Trophoblast cell (in vitro differentiated cells and primary cell): ENCODE measurements at places on chromosomes 5 and 9.
A peak's percentile ranks its signal among the peaks of the same experiment; 100 is the strongest.

DNA sequence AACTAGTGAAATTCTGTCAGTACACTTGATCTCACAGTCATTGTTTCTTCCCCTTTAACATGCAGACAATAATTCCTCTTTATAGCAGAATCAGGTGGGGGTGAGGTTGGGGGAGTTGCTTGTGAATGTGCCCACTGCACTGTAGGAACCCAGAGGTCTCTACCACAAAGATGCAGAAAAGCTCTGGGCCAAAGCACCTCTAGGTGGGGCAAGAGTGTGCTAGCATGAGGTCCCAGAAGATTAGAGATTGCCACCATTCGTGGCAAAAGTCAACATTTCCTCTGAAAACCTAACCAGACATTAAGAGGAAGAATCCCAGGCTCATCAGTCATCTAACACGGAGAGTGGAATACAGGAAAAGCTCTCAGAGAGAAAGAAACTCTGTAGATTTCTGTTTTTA lies 74.5 kb downstream of the PTCD2 start:
- DNase-seq, result no peak

GRCh38 chr9:133680250-133680975 lies 44.2 kb downstream of the DBH start:
- no peak for DNase-seq

DNA sequence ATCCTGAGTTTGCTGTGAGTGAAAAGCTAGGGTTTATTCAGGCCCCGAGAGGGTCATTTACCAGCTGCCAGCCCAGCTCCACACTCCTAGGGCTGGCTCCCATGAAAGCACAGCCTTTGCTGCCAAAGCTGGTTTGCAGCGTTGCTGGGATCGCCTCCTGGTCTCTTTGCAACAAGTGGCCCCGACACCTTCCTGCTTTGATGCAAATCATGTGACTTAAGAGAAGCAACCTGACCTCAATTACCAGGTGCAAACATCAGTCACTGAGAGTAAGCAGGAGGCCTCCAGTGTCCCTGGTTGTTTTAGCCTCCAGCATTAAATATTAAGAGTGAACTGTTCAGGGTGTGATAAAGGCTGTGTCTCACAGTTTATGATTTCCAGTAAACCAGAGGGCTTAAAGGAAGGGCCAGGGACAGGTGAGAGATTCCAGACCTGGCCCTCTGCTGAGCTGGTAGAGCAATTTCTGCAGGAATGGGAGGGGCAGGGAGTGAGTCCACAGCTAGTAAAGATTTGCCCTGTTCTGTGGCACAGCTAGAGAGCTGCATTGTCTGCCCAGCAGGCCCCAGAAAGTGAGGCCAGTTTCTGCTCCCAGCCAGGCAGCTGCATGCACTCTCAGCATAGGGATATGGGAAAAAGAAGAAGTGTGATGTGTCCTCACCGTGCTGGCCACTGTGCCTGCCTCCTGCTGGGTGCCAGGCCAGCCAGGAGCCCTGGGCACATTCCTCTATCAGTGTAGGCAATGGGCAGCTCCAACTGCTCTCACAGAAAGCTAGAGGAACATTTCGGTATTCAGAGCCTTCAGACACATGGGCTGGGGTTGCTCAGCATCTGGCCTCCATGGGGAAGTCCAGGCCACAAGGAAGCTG lies 58.0 kb downstream of the SLC22A5 start:
- peak; percentile 71 for DNase-seq

- no peak for DNase-seq
These were observed 111.8 kb upstream of the ACTBL2 start for GRCh38 chr5:57594436-57594835.

DNA sequence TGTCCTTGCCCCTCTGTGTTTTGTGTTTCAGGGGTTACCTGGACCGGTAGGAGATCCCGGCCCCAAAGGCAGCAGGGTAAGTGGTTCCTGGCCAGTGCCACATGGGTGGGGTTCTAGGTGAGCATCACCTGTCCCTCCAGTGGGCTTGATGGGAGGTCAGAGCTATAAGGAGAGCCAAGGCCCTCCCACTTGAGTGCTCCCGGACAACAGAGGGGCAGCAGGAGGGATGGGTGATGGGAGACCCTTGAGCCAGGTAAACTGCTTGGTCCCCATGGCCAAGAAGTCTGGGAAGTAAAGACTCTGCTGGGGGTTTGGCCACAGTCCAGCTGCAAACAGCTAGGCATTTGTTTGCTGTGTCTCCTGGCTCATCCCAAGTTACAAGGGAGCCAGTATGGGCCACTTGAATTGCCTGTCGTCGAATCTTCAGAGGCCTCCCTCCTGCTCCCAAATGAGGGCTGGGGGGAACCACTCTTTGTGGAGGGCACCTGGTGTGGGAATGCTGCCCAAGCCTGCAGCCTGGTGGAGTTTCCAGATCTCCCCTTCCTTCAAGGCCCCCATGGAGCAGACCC lies 51.0 kb downstream of the COL27A1 start:
- DNase-seq, result no peak

DNA sequence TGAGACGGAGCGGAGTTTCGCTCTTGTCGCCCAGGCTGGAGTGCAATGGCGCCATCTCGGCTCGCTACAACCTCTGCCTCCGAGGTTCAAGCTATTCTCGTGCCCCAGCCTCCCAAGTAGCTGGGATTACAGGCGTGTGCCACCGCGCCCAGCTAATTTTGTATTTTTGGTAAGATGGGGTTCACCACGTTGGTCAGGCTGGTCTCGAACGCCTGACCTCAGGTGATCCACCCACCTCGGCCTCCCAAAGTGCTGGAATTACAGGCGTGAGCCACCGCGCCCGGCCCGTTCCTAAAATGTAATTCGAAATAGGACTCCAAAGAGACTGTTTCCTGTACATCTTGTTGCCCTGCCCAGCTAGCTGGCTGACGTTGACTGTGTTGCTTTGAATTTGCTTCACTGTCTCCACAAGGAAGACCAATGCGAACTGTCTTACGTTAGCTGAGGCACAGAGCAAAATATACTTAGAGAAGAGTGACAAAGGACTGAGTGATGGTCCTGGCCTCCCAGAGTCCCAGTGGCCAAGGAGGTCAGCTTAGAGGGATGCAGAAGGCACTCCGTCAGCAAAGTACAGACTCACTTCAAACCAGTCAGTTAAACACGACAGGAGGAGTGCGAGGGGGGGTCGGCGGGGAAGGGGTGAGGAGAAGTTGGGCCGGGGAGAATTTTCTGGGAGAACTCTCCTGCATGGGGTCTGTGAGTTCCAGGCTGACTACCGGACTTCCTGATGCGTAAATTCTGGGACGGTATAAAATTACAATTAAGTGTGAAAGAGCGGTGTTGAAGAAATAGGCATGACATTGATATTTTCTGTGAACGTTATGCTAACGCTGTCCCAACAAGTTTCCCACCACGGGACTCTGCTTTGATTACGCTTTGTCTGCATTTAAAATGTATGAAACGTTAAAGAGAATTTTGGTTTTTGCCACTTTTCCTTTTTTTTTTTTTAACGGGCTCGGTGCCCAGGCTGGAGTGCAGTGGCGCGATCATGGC lies 6.8 kb upstream of the TRIM41 start:
- peak; percentile 75 for DNase-seq

GRCh38 chr5:88393716-88394535 lies 125.3 kb upstream of the TMEM161B start:
- no peak for DNase-seq

DNA sequence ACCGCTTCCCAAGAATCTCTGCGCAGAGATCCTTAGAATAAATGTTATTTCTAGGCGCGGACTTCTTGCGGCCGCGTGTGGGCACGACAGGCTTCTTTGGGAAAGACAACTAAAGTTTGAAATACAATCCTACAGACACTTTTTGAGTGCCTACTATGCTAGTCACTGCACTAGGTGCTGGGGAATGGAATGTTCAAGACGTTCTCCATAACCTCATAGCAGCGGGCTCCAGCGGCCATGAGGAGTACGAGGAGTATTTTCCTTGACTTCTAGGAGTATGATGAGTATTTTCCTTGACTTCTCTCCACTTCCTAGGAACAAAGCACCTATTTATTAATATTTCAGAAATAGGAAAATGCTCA lies 636 bp upstream of the PWWP2A start:
- DNase-seq, result no peak

GRCh38 chr5:135214897-135215616 lies 181.0 kb upstream of the PITX1 start:
- DNase-seq, result peak; percentile 20

- DNase-seq, result no peak
These were observed 282.7 kb downstream of the ENC1 start for GRCh38 chr5:74357827-74358226.

- no peak for DNase-seq
These were observed 45.7 kb upstream of the FAM170A start for GRCh38 chr5:119583684-119584083.

DNA sequence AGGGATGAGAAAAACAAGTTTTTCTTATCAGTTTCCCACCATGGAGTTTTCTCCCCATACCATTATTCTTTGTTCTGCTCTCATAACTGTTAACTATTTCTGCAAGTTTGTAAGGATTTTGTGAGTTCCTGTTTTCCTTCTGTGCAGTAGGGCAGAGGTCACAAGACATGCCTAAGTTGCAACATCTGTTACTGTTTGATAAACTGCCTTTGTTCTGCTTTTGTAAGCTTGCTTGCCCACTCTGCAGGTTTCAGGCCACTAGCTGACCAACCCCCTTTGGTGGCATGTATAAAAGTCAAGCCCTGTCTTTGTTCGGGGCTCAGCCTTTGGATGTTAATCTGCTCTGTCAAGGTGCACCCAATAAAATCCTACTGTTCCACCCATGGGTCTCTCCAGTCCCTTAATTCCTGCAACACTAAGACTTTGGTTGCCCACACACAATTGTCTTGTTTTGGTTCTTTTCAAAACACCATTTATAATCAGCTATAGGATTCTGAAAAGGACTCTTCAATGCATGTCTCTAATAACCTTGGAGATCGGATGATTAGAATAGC lies 545.4 kb downstream of the CDH9 start:
- no peak for DNase-seq

DNA sequence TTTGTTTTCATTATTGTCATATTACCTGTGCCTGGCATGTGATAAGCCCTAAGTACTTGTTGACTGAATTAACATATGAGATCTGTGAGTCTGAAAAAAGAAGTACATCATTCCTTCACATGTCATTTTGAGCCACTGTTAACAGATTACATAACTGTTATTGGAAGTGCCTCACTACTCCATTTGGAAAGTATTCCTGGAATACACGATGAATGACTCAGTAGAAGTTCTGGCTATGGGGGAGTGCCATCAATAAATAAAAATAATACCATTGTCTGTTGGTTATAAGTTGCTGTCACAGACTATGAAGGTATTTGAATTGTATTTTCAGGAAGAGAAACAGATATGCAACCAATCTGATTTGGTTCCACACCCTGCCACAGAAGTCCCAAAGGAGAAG lies 12.9 kb downstream of the NIPSNAP3B start:
- DNase-seq, result no peak

- no peak for DNase-seq
These were observed 566 bp downstream of the GPR21 start for GRCh38 chr9:123033864-123034601.

DNA sequence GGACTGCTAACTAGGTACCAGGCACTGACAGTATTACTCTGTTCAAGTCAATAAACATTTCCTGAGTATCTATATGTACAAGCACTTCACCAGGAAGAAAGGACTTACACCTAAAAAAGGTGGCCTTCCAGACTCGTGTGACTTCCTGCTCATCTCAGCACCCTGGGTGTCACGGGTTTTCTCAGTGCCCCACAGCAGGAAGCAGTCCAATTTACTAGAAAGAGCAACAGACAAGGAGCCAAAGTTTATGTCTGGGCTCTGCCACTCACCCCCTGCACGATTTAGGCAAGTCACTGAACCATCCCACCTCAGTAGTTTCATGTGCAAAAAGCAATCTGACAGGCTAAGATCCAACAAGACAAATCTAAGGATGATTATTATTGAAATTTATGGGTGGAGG lies 92.4 kb downstream of the TMEM215 start:
- no peak for DNase-seq

GRCh38 chr5:17151686-17152085 lies 65.7 kb upstream of the BASP1 start:
- DNase-seq, result no peak

- DNase-seq, result peak; percentile 18
These were observed 80.4 kb upstream of the ADAMTSL1 start for GRCh38 chr9:18393340-18394130.

DNA sequence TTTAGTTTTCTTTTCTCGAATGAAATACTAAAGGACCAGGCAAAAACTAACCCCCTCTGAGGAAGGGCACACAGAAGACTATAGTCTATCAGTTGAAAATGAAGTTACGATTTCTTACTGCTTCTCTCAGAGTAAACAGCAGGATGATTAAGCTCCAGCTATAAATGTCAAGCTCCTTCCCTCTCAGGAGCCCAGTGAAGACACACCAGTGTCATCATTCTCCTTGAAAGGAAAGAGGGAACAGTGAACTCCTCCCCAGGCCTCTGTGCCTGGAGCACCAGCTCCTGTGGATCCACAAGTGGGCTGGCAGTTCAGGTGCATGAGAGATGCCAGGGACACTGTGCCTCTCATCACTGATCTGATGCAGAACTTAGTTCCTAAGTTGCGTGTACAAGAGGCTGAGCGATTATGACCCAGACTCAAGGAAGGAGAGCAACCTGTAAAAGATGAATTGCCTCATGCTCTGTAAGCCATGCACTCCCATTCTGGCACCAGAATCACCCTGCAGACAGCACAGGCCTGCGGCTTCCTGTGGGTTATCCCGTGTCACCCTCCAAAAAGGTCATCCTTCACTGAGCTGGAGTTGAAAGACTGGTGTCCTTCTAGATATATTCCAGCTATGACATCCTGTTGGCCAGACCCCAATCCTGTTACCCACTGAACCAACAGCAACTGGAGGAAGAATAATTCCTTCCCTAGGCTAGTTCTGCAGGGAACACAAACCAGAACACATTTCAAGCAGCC lies 394.0 kb downstream of the SEMA5A start:
- no peak for DNase-seq

GRCh38 chr5:134138416-134139376 lies 24.2 kb downstream of the TCF7 start:
- DNase-seq, result peak; percentile 72

- DNase-seq, result no peak
These were observed 116.8 kb upstream of the TBC1D2 start for GRCh38 chr9:98372077-98372836.

GRCh38 chr9:122125509-122126330 lies 32.6 kb upstream of the TTLL11 start:
- DNase-seq, result peak; percentile 80

DNA sequence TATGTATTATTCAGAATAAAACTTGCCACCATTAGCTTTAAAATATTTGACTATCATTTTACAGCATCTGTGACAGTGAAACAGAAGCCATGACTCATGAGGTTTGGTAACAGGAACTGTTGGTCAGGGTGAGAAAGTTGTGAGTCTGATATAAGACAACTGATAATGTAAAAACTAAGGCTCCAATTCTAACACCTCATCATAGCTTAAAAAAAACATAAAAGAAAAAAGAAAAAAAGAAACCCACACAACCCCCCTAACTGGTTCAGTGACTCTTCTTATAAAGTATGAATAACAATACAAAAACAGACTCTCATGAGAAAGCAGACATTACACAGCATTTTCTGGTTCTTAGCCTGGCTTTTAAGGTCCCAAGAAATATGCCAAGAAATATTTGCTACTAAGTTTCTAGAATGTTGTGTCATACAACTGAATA lies 85.8 kb downstream of the MRPS27 start:
- DNase-seq, result peak; percentile 28
